Urinary bladder (tissue), 4 donors: ENCODE measurements at places on chromosomes 2 and 18. TPM values are rescaled to one million over a fixed set of nuclear protein-coding genes. Genes with fewer than 3 reads are reported as not detected.

Gene LRP1B
- total RNA-seq: 13.3 TPM

- DNase-seq: no peak
Observed at GRCh38 chr18:30376515-30376914, 666.0 kb downstream of the DSC3 start.

GRCh38 chr2:31075941-31076590 is 62.2 kb downstream of the GALNT14 start:
- no peak for DNase-seq

DNA sequence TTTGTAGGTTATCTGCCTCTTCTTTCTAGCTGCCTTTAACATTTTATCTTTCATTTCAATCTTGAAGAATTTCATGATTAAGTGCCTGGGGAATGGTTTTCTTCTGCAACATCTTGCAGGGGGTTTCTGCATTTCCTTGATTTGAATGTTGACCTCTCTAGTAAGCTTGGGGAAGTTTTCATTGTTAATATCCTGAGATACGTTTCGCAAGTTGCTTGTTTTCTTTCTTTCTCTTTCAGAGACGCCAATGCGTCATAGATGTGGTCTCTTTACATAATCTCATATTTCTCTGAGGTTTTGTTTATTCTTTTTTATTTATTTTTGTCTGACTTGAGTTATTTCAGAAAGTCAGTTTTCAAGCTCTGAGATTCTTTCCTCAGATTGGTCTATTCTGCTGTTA is 225.7 kb downstream of the XIRP2 start:
- no peak for DNase-seq

Gene AQP12A
- not detected for total RNA-seq

Gene OXER1
- total RNA-seq: 1.5 TPM

DNA sequence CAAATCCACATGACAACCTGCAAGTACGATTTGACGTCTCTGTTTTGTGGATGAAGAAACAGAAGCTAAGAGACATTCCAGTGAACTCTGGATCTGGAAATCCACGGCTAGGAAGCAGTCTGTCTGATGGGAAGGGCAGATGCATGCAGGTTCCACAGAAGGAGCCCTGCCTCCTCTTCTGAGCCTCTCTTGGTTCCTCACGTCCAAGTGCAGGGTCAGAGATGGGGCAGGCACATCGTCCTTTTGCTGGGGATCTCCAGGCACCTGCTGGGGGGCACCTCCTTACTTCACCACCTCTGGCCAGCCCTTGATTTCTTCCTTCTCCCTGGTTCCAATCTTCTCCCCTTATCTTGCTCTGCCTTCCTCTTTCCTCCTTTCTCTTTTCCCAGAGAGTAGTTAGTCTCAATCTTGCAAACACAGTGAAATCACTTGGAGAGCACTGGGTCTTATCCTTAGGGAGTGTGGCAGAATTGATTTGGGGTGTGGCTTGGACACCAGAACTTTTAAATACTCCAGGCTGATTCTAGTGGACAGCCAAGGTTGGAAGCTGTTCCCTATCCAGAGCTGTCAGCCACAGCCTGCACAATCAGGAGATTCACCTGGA is 137.8 kb downstream of the BCL2 start:
- no peak for DNase-seq

GRCh38 chr2:4915357-4915756 is 776.8 kb upstream of the SOX11 start:
- no peak for DNase-seq
